ENCODE measurements at places on chromosomes 3 and 15.

GRCh38 chr15:98654790-98655360, 6.5 kb downstream of the IGF1R start:
- no peak for DNase-seq

GRCh38 chr15:70477750-70478250, 285.6 kb downstream of the UACA start:
- no peak for DNase-seq

- DNase-seq, result no peak
Observed at GRCh38 chr15:39499042-39499441, 81.8 kb upstream of the THBS1 start.

- DNase-seq, result no peak
Observed at GRCh38 chr15:97968380-97968779, 7.9 kb downstream of the ARRDC4 start.

- peak; percentile 66 for DNase-seq
Observed at GRCh38 chr3:65785065-65785645, 253.6 kb downstream of the MAGI1 start.

DNA sequence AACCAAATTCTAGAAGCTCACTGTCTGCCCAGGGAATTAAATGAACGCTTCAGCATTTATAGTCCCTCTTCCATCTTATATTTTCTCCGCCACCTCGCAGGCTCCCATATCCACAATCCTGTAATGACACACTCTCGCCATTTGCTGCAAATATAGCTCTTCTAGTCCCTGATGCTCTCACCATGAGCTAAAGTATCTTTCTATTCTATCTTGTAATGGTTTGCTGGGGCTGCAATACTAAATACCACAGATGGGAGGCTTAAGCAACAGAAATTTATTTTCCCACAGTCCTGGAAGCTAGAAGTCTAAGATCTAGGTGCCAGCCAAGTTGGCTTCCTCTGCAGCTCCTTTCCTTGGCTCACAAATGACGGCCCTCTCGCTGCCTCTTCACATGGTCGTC, 106.9 kb upstream of the NPHP3 start:
- DNase-seq, result no peak

DNA sequence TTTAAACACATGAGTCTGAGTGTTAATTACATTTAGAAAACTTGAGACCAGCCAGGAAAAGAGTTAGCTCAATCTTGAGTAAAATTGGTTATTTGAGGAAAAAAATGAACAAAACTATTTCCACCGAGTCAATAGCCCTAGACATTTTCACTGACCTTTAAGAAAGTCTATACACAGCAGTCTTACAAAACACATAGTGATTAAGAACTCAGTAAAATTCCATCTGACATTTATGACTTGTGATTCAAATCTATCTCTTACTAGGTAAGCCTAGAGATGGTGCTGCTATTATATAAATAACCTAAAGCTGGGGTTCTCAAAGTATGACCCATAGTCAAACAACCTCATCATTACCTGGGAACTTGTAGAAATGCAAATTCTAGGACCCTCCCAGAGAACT, 109.1 kb upstream of the COL8A1 start:
- no peak for DNase-seq

GRCh38 chr15:56468401-56468800, 3.5 kb upstream of the MNS1 start:
- DNase-seq, result no peak

GRCh38 chr3:37994639-37994972, 4.0 kb downstream of the VILL start:
- no peak for DNase-seq

- DNase-seq, result no peak
Observed at GRCh38 chr3:50241713-50242380, 5.8 kb downstream of the GNAI2 start.

GRCh38 chr3:179038216-179038898, 33.3 kb downstream of the ZMAT3 start:
- DNase-seq, result no peak

- DNase-seq, result no peak
Observed at GRCh38 chr3:120450600-120451271, at the start of gene FSTL1. Gene FSTL1, minus strand, starts transcription at chr3:120450992. Its CDS starts 246 bp downstream, at chr3:120450746.

GRCh38 chr3:51396401-51396800, 5.3 kb downstream of the RBM15B start:
- no peak for DNase-seq

DNA sequence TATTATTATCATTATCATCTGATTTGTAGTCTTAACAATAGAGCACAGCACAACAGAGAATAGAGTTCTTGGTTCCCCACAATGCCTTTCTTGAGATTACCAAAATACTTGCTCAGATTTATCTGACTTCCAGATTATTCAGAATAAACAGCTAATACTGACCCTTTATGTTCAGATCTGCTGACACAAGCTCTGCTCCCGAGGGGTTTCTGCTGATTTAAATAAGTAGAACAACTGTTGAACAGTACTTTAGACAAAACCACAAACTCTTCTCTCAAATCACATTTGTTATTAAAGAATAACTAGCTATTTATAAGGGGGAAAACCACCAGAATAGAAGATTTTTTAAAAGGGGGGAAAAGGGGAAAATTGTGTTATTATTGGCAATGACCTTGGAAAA, 380.2 kb upstream of the ATP11B start:
- no peak for DNase-seq

GRCh38 chr15:100716456-100717085, 114.2 kb downstream of the ASB7 start:
- no peak for DNase-seq

DNA sequence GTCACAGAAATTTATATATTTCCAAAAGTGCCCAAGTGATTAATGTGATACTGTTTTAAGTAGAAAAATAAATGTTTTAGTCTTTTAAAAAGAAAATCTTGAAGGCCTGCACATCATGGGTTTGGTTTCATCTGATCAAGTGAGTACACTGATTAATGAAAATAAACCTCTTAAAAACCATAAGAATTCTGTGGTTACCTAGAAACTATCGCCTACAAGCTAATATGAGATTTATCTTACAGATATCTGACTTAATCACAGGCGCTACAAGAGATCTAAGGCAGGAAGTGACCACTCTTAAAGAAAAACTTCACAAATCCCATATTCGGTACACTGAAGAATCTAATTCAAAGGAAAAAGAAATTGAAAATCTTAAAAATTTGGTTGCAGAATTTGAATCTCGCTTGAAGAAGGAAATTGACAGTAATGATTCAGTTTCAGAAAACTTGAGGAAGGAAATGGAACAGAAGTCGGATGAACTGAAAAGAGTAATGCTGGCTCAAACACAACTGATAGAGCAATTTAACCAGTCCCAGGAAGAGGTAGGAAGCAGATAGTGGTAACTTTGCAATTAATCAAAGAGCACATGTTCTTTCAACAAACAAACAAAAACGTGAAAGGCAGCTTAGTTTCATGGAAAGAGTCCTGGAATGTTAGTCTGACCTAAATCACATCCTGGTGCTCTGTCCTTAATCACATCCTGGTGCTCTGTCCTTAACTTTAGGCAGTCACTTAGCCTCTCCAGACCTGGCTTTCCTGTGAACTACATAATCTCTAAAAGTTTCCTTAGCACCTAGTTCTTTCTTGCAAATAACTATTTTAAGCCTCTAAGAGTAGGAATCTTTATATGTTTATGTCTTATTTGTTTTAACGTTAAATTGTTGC, 131.8 kb downstream of the CCNL1 start:
- DNase-seq, result no peak

GRCh38 chr15:62365795-62366442, 200.8 kb upstream of the C2CD4B start:
- DNase-seq, result no peak

DNA sequence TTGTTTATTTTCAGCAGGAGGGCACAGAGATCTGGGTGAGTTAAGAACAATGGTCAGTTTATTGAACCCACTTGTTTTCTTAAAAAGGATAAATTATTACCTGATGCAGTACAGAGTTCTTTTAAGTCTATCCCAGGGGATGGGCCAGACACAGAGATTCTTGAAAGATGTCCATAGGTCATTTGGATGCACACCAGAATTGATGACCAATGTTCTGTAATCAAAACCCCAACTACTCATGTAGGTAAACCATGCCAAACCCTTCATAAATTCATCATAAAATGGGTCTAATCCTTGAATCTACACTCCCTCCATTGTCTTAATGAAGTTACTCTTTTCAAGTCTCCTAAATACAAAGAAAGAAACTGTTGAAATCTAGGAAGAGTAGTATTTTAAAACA, 273.0 kb upstream of the COL8A1 start:
- no peak for DNase-seq

DNA sequence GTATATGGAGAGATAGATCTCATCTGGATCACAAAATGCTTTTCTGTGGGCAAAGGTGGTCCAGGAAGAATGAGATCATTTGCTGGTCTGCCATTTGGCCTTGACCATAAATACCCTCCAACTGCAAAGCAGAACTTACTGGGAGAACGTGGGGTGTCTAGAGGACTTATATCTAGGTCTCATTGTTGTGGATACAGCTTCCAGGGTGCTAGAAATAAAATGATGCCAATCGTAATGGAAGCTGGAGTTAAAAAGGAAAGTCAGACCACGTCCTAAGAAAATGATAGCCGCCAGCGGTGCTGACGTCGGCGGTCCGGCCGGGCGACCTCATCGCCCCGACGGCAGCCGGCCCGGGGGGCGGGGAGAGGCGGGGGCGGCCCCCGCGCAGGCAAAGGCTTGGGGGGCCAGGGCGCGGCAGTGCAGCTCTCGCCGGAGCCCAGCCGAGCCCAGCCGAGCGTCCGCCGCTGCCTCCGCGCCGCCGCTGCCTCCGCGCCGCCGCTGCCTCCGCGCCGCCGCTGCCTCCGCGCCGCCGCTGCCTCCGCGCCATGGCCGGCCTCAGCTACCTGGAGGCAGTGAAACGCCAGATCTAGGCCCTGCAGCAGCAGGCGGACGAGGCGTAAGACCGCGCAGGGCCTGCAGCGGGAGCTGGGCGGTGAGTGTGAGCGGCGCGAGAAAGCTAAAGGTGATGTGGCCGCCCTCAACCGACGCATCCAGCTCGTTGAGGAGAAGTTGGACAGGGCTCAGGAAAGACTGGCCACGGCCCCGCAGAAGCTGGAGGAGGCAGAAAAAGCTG, 89.5 kb downstream of the EOMES start:
- no peak for DNase-seq

- DNase-seq, result no peak
Observed at GRCh38 chr3:23805210-23805632, 534 bp upstream of the UBE2E1 start.

GRCh38 chr3:175208326-175208725, 349.2 kb downstream of the NAALADL2 start:
- no peak for DNase-seq

GRCh38 chr3:114994554-114995341, 152.3 kb downstream of the ZBTB20 start:
- DNase-seq, result no peak

DNA sequence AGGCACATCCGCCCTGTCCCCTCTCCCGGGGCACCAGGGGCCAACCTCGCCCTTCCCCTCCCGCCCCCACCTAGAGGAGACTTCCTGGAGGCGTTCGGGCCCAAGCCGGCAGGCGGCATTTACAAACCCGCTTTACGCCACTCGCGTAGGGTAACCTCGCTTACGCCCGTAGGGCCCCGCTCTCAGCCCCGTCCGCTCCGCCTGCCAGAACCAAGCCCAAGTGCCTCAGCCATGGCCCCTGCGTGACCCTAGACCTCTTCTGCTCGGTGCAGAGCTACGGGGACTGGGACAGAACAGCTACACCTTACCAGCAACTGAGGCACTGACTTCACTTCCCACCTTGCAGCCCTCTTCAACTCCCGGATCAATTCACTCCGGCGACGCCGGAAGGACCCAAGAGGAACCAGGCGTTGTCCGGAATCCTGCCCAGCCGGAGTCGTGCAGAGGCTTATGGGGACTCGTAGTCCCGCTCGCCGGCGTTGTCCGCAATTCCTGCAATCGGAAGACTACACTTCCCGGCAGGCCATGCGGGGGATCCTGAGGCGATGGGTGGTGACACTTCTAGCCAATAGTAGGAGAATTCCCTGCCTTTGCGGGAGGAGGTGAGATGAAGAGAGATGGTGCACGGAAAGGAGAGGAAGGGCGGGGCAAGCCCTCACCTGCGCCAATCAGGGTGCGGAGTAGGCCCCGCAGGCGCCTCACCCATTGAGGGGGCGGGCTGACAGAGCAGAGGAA, at the start of gene PDCD10:
TSS of gene PDCD10 (minus strand) at position 395 of the 735 bp plus-strand sequence. CDS start 14,735 bp downstream, outside the sequence.
- DNase-seq, result peak; percentile 98

GRCh38 chr15:74653426-74654102, 37.9 kb downstream of the CLK3 start:
- DNase-seq, result peak; percentile 17

DNA sequence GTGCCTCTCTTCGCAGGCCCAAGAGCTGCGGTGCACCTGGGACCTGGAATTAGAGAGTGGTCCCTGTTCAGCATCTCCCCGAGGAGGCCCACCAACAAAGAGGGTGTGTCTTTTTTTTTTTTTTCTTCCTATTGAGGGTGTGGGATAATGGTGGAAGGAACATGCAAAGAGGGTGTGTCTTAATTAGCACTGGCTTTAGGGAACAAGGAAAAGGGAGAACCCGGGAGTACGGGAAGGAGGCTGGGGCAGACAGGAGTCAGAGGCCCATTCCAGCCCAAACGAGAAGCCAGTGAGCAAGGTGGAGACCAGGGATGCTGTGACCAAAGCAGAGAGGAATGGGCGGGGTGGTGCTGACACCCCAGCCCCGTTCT, 429 bp upstream of the LOXL1 start:
- DNase-seq, result no peak

DNA sequence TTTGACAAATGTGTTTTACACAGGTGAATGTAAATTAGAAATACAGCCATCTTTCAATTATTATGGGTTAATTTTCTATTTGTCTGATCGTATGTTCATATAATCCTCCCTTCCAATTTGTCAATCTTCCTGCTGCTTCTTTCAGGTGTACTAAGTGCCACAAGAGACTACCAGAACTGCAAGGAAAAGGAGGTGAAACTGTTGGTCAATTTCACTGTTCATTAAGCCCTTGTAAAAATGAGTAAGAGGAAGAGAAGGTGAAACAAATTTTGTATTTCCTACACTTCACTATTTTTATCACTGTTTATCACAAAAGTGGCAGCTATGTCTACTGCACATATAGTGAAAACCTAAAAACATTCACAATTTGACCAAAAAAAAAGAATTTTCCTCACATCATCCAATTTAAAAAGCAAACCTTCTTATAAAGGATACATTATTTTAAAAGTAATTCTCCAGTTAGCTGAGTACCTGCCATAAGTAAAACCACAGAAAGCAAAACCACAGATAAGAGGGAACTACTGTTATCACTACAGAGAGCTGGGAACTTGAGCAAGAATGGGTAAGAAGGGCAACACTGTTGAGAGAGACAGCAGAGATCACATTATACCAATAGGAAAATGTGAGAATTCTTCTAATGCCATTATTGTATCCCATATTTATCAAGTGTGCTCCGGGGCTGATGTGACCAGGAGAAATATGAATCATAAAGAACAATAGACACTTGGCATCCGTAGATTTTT, 163.0 kb downstream of the TBC1D5 start:
- no peak for DNase-seq
